ENCODE measurements at places on chromosomes 4 and X.

- no peak for DNase-seq
Observed at GRCh38 chr4:7771541-7772507, 167.8 kb downstream of the AFAP1 start.

DNA sequence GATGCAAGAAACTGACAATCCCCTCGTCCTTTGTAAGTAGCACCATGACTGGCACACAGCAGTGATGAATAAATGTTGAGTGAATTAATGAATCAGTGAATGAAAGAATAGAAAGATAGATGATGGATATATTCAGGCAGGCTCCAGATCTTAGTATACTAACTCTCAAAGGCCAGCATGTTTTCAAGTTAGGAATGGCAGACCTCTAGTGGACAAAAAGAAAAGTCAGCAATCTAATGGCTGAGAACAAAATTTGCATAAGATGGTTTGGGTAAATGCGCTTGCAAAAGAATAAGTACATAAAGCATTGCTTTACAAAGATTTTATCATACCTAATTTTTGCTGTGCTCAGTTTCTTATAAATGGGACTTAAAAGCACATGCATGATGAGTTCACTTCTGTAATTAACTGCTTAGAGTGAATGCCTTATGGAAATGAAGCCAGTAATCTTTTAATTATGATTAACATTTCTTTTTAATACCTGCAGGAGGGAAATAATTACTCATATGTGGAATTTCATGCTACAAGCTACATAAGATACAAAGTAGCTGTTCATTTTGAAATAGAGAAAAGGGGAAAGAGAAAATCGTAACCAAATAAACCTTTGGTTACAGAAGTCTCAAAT, 126.9 kb upstream of the GPRIN3 start:
- no peak for DNase-seq

- DNase-seq = no peak
Observed at GRCh38 chr4:62709618-62710252, 1509.6 kb downstream of the ADGRL3 start.

DNA sequence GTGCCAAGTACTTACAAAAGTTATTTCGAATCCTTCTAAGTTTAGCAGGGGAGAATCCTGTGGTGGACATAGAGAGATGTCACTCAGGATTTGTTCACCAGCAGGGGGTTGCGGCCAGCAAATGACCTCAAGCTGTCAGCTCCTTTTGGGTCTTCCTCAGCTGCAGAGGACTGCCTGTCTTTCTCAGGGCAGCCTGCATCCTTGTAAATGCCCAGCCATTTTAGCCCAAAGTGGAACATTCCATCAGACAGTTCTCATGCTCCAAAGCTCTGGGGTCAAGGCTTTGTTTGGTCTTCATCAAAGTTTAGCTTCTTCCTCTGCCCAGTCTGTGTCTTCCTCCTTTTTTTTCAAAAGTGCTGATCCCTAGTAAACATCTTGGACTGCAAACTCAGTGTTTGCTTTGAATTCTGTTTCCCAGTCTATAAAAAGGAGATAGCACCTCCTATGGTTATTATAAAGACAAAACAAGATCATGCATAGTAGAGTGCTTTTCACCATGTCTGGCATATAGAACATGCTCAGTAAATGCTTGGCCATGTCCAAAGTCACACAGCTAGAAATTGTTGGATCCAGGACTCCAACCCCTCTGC, 156.4 kb upstream of the GATB start:
- no peak for DNase-seq

DNA sequence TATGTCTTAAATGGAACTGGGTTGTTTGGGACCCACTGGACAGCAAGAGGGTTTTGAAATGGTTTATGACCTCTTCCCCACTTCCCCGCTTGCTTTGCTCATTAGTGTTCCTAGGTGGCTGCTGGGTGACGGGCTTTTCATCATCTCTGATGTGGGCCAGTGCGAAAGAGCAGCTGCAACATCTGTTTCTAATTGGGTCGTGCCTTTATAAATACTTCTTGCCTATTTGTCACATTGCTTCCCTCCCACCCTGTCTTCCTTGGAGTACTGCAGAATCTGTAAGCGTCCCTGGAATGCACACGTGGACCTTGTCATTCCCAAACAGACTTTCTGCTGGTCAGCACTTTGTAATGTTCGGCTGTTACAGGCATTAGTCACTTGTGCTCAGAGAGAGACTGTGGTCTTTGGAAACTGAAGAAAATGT, 35.2 kb downstream of the SEPTIN11 start:
- no peak for DNase-seq

DNA sequence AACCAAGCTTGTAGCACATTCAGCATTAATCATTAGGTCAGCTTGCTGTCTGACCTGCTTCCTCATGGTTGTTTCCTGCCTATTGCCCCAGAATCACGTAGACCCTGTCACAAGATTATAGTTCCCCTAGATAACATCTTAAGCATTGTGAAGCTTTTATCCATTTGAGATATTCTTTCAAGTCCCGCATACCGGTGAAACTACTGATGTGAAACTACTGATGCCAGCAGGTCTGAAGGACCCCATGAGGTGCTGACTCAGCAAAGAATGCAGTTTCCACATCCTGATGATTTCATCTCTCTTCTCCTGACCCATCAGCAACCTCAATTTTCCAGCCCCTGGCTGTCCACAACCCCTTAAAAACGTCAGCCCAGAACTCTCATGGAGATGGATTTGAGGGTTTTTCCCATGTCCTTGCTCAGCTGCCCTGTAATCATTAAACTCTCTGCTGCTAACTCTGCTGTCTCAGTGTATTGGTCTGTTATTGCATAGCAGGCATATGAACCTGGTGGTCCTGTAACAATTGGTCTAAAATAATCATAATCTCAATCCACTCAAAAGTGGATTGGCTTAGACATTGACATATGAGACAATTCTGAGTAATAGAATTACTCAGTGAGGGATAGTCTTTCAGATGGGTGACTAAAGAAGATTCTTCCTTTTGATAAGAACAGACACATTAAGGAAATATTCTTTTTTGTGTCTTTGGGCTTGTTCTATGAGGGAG, 26.3 kb upstream of the UBA6 start:
- DNase-seq = no peak

GRCh38 chrX:116267511-116268040, 97.0 kb downstream of the AGTR2 start:
- no peak for DNase-seq

- no peak for DNase-seq
Observed at GRCh38 chr4:129614611-129615010, 518.7 kb downstream of the C4orf33 start.

DNA sequence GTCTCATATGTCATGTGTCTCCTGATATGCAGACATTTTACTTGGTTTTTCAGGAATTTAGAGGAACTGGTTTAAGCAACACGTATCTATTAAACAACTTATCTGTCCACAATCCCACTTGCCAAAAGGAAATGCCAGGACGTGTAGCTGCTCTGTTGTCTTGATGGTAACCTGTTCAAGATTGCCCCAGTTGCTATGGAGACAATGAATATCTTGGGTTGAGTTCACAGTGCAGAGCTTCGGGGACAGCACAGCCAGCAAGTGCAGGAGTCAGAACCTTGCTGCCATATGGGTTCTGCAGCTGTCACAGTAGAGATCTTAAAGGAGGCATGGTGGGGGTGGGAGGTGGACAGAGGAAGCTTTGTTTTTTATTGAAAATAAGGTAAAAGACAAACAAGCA, 28.7 kb upstream of the FAM9B start:
- no peak for DNase-seq

- DNase-seq = no peak
Observed at GRCh38 chr4:110815950-110816349, 193.1 kb upstream of the PITX2 start.

DNA sequence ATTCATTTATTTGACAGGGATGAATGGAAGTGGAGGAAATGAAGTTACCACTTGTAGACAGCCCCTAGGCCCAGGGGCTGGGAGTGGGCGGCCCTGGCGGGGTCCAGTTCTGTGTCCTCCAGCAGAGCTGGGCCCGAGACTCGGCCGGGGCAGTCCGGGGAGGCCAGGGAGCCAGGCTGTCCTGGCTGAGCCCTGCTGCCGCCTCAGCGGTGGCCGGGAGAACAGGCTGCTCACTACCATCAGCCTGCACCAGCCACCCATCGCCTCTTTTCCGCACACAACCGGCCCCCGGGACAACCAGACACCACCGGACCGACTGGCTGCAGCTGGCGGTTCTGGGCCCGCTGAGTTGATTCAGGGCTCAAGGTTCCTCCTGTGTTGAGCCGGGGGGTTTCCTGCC, 25.6 kb downstream of the CLDN34 start:
- DNase-seq = no peak

- DNase-seq = no peak
Observed at GRCh38 chr4:148151806-148152205, 290.4 kb downstream of the NR3C2 start.

- no peak for DNase-seq
Observed at GRCh38 chr4:87414816-87415215, 7.6 kb upstream of the NUDT9 start.

GRCh38 chr4:154519214-154519613, 27.6 kb upstream of the DCHS2 start:
- DNase-seq = no peak

DNA sequence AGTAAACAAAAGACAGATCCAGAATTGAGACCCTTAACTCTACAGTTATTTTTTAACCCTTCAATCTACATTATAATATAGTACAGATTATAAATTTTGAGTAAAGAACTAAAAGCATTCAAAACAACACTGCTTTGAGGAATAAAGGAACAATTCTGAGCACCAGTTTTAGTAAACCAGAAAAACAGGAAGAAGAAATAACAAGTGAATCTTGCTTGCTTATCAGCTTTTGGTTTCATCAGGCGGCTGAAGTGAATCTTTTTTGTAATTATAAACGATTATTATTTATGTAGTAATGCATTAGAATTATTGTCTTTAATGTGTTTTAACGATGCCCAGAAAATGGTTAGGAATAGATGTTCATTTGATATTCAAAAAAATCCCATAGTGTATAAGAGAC, 305.4 kb downstream of the ARAP2 start:
- no peak for DNase-seq

DNA sequence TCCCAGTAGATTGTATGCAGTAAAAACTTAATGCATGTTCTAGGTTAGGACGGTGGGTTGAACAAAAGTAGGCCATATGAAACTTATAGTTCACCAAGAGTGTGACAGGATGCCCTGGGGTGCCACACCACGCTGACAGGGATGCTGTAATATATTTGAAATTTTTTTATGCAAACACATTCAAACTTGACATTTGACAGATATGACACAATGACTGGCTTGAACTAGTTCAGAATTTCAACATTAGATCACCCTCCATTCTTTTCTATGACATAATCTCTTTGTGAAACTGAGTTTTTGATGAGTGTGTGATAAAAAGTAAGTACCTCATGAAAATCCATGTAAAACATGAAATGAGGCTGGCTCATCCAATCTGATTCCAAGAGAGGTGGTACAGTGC, 198.4 kb downstream of the PALLD start:
- DNase-seq = no peak

- DNase-seq = no peak
Observed at GRCh38 chr4:169628579-169628978, 8.2 kb downstream of the CLCN3 start.

GRCh38 chrX:154046031-154046781, 26.5 kb upstream of the IRAK1 start:
- no peak for DNase-seq

DNA sequence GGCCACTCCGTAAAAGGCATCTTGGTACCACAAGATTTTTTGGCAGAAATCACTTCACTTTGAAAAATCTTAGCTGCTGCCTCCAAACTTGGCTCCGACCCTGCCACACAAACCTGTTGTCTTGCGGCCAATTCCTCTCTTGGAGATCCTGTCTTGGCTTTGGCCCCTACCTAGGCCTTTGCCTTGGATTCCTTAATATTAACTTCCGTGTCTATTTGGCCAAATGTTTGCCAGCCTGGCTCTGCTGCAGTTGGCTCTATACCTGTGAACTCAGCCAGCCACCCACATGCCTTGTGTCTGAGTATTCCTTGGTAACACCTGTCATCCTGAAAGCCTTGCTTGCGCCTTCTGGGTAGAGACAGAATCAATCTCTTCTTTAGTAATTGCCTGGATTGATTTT, 12.5 kb downstream of the GRXCR1 start:
- no peak for DNase-seq

DNA sequence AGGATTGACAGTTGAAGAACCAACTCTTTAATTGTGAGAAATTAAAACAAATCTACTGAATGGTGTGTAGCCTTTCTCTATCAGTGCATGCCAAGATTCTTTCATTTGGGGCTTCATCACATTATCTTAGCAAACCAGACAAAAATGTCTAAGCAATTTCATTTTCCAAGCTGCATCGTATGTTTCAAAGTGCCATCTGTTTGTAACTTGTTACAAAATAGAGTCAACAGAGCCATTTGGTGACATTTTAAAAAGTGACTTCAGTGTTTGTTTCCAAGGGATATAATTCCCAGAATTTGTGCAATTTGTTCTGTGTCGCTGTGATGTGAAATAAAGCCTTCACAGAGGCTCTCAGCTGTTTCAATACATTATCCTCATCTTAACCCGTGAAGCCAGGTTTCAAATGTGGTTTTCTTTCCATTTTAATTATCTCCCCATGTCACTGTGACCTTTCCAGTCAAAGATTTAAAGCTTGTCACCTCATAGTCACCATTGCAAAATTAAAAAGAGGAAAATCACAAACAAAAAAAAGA, 46.0 kb upstream of the C1QTNF7 start:
- no peak for DNase-seq

DNA sequence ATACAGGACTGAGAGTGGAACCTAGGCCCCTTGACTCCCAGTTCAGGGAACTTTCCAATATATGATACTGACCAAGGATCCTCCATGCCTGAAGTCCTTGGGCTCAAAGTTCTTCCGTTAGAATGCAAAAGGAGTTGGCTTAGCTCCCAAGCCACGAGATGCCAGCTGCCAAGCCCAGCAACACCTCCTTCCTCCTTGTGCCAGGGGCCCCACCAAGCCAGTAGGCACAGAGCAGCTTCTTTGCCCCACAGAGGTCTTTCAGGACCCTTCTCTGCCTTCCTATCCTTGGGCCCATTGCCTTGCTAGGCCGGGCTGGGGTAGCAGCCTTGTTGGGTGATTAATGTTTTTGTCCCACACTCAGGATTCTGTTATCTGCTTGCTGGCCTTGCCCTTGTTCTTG, 105.6 kb downstream of the EFNB1 start:
- DNase-seq = no peak

GRCh38 chr4:139840773-139841172, 175.2 kb downstream of the MGST2 start:
- no peak for DNase-seq

DNA sequence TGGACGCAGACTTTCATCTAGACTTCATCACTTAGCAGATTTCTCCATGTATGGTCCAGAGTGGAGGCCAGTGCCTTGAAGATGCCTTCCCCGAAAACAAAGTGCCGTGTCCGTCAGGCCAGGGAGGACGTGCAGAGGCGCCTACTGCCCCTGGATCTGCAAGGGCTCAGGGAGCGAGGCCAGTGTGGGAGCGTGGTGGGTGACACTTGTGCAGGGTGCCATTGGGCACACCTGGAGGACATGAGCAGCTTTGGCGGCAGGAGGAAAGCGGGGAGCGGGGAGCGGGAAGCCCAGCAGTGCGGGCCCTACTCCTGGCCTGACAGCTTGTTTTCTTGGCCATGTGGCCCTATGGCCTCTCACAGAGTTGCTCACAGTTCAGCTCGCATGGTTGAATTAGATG, 25.8 kb downstream of the WFS1 start:
- no peak for DNase-seq

GRCh38 chrX:16160729-16161128, 6.6 kb upstream of the MAGEB17 start:
- DNase-seq = no peak

Measured in activated T-helper 9 cell treated with anti-CD3 and anti-CD28 coated beads, Interleukin-2, amount 50 U/mL, for 16 hours (primary cell).